ENCODE measurements at places on chromosomes 3 and 15.
A peak's percentile ranks its signal among the peaks of the same experiment; 100 is the strongest.

- DNase-seq: no peak
Observed at GRCh38 chr15:60382773-60383674, 14.8 kb downstream of the ANXA2 start.

GRCh38 chr15:41281236-41281635, 50.2 kb downstream of the CHP1 start:
- DNase-seq: no peak

DNA sequence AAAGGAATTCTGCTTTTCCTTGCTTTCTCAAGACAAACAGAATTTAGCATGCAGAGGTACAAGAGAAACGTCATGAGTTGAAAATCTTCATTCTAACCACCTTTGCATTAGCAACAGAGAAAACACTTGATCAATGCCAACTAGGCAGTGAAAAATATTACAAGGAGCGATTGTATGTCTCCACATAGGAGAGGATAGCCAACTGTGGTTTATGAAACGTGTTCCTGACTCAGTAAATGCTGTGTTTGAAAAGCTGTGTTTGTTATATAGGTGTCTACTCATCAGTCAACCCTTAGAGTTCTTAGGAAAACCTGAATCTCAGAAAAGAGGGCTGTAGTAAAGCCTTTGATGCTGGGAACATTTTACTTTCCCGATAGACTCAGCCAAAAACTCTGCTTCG, 102.4 kb downstream of the FRMD4B start:
- no peak for DNase-seq

- no peak for DNase-seq
Observed at GRCh38 chr15:40097968-40098476, 10.7 kb downstream of the BMF start.

- no peak for DNase-seq
Observed at GRCh38 chr15:94666553-94666952, 435.2 kb downstream of the MCTP2 start.

DNA sequence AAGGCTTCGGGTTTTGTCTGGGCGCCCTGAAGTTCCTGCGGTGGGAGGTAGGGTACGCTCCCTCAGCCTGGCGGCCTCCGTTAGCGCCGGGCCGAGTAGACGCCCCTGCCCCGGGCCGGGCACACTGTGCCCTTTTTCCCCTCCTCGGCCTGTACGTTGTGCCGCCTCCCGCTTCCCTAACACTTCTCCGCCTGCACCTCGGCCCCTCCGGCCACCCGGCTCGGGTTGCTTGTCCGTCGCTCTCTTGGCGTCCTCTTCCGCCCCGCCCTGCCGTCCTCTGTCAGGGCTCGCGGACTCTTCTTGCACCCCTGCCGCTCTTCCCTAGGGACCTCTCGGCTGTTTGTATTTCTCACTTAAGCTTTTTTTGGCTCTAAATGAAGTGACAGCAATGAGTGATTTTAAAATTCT, 384 bp downstream of the KNL1 start:
- DNase-seq: no peak

DNA sequence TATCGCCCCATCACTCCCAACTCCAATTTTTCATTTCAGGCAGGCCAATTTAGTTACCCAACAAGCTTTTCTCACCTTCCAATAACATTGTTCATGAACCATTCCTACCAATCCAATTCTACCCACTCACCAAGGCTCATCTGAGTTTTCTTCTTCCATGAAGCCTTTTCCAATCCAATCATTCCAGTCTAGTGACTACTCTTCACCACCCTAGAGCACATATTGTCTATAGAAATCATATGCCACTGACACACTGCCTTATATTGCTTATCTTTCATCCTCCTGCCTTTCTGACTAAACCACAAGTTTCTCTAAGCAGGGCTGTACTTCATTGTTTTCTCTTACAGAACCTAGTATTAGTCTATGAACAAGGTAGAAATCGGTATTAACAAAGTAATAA, 11.4 kb downstream of the CCDC14 start:
- no peak for DNase-seq

GRCh38 chr3:132083583-132084279, 48.9 kb upstream of the CPNE4 start:
- no peak for DNase-seq

- DNase-seq: no peak
Observed at GRCh38 chr3:57420001-57420400, 124.1 kb downstream of the DNAH12 start.

GRCh38 chr3:4672725-4673275, 179.7 kb downstream of the ITPR1 start:
- no peak for DNase-seq

DNA sequence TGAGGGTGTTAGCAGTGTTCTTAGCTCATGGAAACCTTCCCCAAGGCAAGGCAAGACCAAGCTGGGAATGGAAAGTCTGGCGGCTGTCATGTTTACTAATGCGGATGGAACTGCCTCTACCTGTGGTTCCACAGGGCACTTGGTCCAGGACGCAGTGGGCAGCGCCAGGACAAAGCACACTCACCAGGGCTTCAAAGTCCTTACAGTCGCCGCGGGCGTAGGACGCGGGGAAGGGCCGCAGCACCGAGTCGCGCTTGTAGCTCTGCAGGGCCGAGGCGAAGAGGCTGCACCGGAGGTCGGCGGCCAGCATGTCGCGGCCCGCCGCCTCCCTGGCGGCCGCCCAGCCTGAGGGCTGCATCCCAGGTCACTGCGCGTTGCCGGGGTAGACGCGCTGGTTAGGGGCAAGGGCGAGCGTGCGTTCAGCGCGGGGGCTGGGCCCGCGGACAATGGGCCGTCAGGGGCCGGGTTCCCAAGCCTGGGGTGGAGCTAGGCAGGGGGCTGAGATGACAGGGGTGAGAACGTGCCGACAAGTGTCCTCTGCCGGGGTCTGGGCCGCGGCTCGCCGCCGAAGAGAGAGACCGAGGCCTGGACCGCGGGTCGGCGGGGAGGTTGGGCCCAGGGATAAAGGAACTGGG, 497 bp downstream of the PARP16 start:
- DNase-seq: no peak

- no peak for DNase-seq
Observed at GRCh38 chr3:17136136-17136721, 251.5 kb downstream of the PLCL2 start.

- peak; percentile 47 for DNase-seq
Observed at GRCh38 chr15:25863111-25863967, at the start of gene ATP10A. TSS of gene ATP10A (minus strand) at chr15:25863327. CDS start at chr15:25863096, 231 bp downstream.

DNA sequence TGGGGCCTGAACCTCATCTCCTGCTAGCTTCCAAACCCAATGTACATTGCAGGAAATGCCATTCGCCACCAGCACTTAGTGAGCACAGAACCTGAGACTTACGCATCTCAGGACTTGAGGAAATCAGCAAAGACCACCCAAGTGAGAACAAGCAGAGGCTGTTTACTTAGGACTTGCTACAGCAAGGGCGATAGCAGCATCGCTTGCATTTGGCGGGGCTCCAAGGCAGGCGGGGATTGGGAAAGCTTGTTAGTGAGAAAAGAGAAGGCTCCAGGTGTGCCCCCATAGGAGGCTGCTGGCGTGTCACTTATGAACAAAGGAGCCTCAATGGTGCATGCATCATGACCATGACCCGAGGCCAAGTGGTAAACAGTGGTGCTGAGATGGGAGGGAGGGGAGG, 19.7 kb downstream of the SLC6A20 start:
- no peak for DNase-seq

DNA sequence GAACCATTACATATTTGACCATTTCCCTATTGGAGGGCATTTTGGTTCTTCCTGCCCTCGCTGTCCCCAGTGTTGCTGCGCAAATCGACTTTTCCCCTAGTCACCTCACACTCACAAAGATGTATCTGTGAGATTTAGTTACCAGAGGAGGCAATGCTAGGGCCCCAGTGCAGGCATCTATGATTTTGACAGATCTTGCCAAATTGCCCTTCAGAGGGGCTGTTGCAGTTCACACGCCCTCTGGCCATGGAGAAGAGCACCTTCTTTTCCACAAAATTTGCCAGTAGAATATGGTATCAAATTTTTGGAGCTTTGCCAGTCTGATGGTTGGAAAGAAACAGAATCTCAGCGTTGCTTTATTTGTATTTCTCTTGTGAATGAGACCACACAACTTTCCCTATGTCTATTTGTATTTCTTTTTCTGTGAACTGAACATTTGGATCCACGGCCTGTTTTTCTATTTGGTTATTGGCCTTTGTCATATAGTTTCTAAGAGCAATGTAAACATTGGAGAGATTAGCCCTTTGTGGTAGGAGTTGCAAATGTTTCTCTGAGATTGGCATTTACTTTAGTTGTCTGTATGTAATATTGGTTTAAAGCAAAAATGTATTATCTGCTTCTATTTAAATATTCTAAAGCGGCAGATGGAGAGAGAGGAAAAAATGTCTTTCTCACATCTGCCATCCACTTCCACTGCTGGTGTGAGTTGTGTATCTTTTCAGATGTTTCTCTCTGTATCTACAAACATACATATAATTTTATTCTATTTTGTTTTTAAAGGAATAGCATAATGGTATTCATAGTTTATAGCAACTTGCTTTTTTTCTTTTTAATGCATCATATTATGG, 66.1 kb downstream of the DNASE1L3 start:
- no peak for DNase-seq

DNA sequence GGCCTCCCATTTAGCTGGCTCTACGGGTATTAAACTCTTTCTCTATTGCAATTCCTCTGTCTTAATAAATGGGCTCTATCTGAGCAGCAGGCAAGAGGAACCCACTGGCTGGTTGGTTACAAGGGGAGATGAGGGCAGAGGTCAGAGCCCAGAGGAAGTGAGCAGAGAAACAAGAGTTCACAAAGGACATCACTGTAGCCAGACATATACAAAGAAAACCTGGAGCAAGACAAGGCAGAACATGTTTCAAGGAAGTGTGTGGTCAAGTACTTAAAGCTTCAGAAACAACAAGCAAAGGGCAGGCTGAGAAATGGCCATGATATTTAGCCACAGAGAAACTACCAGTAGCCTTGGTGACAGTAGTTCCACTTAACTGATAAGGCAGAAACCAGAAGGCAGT, 24.3 kb downstream of the SUSD5 start:
- DNase-seq: no peak

DNA sequence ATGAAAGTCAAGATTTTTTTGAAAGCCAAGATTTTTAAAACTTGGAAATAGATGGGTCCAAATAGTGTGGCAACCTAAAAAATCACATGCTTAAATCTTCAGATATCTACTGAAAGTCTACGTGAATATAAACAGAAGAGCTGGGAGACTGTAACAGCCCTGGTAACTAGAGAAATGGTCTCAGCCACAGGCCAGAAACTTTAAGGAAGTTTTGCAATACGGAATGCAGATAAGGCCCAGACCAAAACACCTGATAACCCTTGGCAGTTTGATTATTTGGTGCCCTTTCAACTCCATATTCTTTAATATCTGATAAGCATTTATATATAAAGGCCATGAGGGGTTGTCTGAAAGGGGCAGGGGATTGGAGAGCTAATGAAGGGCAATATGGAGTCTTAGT, 537.3 kb upstream of the TGFBR2 start:
- DNase-seq: no peak

DNA sequence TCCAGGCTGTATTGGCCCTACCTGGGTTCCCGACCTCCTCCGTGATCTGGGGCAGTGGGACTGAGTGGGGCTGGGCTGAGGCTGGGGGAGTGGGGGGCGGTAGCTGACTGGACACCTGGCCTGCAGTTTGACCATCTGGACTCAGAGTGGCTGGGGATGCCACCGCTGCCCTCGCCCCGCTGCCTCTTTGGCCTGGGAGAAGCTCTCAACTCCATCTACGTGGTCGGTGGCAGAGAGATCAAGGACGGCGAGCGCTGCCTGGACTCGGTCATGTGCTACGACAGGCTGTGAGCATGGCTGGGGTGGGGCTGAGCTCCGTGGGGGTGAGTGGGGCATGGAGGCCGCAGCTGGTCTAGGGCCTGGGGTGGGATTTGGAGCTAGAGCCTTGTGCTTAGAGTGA, 2.7 kb downstream of the KLHL40 start:
- no peak for DNase-seq

- DNase-seq: no peak
Observed at GRCh38 chr3:41565003-41565402, 365.7 kb downstream of the CTNNB1 start.

GRCh38 chr3:89808680-89809197, 701.3 kb downstream of the EPHA3 start:
- DNase-seq: no peak

GRCh38 chr3:185332026-185332735, 30.8 kb upstream of the MAP3K13 start:
- no peak for DNase-seq

DNA sequence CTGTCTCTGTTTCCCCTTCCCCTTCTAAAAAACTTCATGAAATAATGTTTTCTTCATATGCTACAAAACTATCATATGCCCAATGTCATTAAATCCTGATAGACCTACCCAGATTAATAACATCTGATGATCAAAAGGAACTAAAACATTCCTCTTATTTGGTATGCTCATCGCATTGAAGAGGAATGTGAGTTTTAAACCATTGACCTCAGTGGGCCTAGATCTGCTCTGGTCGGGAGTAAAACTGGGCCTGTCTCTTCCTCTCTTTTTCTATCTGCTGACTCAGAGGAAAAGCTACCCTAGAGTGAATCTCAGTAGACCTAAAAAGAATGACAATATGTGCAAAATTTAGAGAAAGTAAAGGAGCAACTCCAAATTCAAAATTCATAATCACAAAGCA, 275.8 kb downstream of the SATB1 start:
- no peak for DNase-seq

DNA sequence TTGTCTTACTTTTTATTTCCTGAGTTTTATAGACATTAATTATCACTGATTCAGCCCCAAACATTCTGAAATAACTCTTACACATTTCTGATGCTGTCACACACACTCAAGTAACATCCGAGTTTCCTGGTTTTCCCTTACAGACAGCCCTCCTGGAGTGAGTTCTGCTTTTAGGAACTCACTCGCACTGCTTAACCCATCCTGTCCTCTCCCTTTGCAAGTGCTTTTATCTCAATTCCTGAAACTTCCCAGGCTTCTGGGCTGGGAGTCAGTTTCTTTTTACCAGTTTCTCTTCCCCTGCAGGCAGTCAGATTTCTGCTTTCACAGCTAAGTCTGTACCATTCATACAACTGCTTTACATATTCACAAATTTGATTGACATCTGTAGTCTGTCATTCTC, 15.6 kb upstream of the SH3GL3 start:
- DNase-seq: no peak

DNA sequence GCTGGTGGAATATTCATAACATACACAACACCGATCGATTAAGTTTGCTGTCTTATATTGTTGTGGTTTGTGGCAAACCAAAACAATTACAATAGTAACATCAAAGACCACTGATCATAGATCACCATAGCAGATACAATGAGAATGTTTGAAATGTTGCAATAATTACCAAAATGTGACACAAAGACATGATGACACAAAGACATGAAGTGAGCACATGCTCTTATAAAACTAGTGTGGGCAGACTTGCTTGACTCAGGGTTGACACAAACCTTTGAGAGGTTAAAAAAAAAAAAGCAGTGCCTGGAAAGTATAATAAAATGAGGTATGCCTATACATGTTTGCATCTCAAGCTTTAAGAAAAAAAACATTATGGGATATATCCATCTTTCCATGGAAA, 130.3 kb downstream of the NR1I2 start:
- DNase-seq: no peak

- no peak for DNase-seq
Observed at GRCh38 chr3:11764931-11765363, 81.7 kb downstream of the TAMM41 start.

- DNase-seq: no peak
Observed at GRCh38 chr15:39340903-39341645, 239.8 kb upstream of the THBS1 start.

- DNase-seq: no peak
Observed at GRCh38 chr3:11172096-11172690, 17.9 kb downstream of the HRH1 start.

All from activated CD4-positive, alpha-beta T cell treated with anti-CD3 and anti-CD28 coated beads for 24 hours (primary cell).